ENCODE measurements at places on chromosomes 3 and 15.
A peak's percentile ranks its signal among the peaks of the same experiment; 100 is the strongest.

GRCh38 chr3:197337656-197338055, 39.2 kb upstream of the DLG1 start:
- DNase-seq, result no peak

DNA sequence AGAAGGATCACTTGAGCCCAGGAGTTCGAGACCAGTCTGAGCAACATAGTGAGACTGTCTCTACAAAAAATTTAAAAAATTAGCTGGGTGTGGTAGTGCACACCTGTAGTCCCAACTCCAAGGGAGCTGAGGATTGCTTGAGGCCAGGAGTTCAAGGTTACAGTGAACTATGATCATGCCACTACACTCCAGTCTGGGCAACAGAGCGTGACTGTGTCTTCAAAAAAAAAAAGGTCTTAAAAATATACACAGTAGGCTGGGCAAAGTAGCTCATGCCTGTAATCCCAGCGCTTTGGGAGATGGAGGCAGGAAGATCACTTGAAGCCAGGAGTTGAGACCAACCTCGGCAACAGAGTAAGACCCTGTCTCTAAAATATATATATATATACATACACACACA, 11.2 kb upstream of the CAMK1 start:
- no peak for DNase-seq

- no peak for DNase-seq
Observed at GRCh38 chr3:32869513-32870047, 51.8 kb downstream of the TRIM71 start.

GRCh38 chr3:24936574-24936973, 441.9 kb upstream of the THRB start:
- DNase-seq, result no peak

DNA sequence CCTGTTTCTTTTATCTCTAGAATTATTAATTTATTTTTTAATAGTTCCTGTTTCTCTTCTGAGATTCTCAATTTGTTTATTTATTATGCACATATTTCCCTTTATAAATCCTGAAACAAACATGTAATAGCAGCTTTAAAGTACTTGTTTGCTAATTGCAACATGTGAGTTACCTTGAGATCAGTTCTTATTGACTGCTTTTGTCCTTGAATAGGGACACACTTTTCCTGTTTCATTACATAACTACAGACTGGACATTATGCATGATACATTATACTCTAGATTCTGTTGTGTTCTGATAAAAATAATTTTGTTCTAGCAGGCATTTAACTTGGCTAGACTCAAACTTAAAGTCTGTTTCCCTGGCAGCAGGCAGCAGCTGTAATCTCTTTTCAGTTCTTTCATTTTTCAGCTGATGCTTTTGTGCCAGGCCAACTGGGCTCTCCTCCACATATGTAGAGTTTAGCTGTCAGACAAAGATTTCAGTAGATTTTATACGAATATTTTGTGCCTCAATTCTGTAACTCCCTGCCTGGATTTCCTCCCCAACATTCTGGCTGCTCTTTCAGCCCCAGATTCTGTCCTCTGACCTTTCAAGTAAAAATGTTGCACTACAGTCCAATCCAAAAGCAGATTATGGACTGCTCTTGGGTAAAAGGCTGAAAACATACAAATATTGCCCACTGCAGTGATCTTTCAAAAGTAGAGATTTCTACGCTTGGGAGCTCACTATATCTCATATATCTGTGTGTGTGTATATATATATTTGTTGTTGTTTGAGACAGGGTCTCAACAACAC, 41.9 kb downstream of the PCOLCE2 start:
- no peak for DNase-seq

- DNase-seq, result peak; percentile 60
Observed at GRCh38 chr3:157544501-157545130, 41.4 kb upstream of the VEPH1 start.

DNA sequence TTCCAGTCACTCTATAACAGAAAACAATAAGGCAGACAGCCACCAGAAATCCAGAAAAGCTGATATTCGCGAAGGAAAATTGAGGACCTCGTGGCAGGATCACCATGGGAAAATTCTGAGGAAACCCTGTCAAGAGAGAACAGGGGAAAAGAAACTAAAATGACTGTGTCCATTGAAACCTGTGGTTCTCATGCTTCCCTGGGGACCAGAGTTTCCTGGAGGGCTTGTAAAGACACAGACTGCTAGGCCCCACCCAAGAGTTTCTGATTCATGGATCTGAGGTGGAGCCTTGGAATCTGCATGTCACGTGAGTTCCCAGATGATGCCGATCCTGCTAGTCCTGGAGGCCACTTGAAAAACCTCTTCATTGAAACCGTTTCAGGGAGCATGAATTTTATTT, 420.5 kb downstream of the EPHB1 start:
- DNase-seq, result peak; percentile 35

GRCh38 chr3:102790747-102791325, 356.0 kb downstream of the ZPLD1 start:
- peak; percentile 33 for DNase-seq

DNA sequence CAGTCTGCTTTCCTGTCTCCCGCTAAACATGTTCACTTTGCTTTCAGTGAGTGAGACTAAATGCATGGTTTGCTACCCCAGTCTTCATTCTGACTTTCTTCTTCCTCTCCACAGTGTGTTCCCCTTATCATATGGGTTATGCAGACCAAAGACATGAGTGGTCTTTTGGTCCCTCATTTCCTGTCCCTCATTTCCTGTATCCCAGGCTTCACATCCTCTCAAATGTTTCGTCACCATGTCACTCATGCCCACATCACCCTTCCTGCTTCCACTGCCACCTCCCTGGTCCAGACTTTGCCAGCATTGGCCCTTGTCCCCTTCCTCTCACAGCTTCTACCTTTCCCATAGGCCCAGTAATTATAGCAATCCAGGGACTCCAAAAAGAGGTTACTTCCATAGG, 209.0 kb downstream of the MYRIP start:
- no peak for DNase-seq

- DNase-seq, result no peak
Observed at GRCh38 chr15:74203914-74204431, 1.4 kb upstream of the STRA6 start.

DNA sequence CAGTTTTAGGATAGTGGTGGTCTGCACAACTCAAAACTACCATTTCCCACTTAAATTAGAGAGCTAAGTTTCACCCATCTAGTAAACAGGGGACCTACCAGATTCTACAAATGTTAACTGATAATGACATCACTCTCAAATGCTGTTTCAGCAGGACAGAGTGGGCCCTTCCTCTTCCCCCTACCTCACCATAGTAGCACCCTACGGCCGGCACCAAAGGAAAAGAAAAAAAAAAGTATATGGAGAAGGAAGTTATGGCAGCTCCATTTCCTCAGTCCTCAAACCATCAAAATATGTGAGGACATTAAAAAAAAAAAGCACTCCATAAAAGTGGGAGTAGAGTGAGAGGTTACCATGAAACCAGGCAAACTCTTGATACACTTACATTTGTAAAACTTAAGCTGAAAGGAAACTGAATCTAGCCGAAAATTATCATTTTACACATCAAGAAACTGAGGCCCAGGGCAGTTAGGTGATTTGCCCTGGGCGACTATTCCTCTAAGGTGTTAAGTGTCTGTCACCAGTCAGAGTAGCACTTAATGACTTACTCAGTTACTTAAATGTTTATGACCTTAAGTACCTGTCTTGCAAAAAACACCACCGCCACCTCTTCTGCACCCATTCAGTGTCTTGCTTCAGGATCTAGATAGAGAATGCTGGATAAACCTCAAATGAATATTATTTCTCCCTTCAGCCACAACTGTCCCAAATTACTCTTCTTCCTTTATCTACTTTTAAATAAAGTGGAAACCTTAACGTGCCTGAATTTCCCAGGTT, 2.7 kb downstream of the MSL2 start:
- no peak for DNase-seq

DNA sequence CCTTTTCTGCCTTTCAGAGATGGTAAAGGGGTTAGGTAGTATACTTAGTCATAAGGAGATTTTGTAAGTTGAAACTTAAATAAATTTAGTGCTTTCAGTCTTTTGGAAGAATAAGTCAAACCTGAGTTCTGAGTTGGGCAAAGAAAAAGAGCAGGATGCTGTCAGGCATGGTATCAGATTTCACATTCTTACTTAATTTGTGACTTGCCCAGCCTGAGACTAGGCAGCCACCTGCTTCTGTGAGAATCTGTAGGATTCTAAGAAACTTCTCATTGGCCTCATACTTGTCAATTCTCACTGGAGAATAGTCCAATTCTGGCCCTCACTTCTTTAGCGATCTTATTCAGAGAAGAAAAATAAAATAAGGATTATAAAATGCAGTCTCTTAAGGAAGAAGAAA, 577.5 kb downstream of the DIPK2A start:
- no peak for DNase-seq

DNA sequence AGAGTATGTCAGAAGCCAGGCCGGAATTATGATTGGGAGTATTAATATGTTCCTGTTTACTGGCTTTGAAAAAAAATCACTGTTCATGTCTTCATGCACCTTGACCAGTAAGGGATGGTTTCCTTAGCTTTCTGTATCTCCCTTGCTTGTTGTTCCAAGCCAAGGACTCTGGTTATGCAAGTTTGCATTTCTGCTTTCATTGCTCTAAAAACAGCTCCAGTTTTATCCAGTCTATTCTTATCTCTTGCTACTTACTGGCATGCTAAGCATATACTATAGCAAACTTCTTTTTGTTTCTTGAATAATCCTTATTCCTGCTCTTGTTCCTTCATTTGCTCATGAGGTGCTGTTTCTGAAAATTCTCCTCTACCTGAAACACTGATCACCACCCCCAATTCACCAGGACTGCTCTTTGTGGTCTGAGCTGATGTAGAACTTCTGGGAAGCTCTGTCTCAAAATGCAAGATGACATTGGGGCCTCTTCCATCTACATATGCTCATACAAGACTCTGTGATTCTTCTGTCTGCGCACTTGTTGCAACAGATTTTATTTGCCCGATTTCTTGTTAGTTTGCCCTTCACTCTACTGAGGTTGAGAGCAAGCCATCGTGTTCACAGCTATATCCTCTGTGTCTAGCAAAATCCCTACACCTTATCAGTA, 173.0 kb downstream of the EBLN2 start:
- no peak for DNase-seq

- no peak for DNase-seq
Observed at GRCh38 chr3:40895109-40895508, 304.2 kb upstream of the CTNNB1 start.

GRCh38 chr15:94059013-94059587, 172.3 kb upstream of the MCTP2 start:
- peak; percentile 13 for DNase-seq

DNA sequence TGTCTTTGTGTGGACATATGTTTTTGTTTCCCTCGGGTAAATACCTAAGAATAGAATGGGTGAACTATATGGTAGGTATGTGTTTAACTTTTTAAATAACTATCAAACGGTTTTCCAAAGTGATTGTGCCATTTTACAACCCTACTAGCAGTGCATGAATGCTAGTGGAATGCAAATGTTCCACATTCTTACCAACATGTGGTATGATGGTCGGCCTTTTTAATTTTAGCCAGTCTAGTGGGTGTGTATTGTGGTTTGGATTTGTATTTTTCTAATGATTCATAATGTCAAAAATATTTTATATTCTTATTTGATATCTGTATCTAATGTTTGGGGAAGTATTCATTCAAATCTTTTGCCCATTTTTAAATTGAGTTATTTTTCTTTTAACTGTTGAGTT, 68.2 kb upstream of the SMAD3 start:
- peak; percentile 81 for DNase-seq

- no peak for DNase-seq
Observed at GRCh38 chr3:111668326-111668725, 73.2 kb upstream of the ZBED2 start.

DNA sequence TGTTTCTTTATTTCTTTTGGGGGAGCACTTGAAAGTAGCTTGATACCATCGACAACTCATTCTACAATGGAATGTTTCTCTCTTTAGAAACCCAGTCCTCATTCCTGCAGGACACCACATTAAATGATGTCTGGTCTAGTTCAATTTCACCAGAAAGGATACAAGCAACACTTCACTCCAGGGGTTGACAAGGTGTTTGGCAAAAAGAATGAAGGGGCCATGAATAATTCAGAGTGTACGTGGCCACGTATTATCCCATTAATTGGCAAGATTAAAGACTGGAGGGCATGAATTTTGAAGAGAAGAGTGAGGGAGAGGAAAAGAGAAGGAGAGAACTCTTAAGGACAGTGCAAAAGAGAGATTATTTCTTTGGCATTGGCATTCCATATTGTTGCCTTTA, 705 bp downstream of the TMPRSS7 start:
- no peak for DNase-seq

GRCh38 chr3:57026944-57027343, 33.5 kb upstream of the SPATA12 start:
- no peak for DNase-seq

- peak; percentile 65 for DNase-seq
Observed at GRCh38 chr3:142888481-142889211, at the start of gene PCOLCE2. Gene PCOLCE2 (minus strand): TSS chr3:142889083. CDS start chr3:142888896, 187 bp downstream.

DNA sequence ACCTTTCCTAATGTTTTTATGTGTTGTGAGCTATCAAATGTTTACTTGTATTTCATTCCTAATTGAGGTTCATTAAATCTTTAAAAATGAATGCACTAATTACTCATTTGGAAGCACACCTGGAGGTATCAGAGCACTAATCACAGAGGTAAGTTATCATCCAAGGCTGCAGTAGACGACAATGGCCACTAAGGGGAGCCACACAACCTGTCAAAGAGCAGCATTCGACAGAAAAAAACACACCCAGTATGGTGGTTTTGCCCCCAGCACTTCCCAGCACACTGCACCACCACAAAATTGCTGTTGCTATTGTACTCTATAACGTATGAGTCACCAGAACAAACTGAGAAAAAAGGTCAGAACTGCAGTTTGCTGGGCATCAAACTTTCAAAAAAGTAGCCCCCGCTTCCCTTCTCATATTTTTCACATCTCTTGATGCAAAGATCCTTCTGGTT, 205.9 kb upstream of the IGF1R start:
- DNase-seq, result peak; percentile 79

DNA sequence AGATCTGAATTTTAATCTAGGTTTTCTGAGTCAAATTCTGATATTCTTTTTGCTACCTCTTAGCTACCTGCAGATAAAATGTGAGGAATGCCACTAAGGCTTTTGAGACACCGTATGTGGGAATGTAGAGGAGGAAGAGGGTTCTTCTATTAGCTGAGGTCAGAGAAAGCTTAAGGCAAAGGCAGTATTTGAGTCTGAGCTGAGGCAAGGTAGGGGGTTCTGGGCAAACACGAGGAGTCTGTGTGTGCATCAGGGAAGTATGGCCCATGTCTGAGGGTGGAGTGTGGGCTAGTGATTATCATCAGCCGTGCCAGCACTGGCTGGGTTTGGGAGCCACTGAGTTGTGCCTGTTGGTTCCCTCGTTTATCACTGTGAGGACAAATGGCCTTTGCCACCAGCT, 181.1 kb downstream of the SOX2 start:
- DNase-seq, result no peak

- DNase-seq, result no peak
Observed at GRCh38 chr3:30181178-30181465, 425.3 kb upstream of the TGFBR2 start.

DNA sequence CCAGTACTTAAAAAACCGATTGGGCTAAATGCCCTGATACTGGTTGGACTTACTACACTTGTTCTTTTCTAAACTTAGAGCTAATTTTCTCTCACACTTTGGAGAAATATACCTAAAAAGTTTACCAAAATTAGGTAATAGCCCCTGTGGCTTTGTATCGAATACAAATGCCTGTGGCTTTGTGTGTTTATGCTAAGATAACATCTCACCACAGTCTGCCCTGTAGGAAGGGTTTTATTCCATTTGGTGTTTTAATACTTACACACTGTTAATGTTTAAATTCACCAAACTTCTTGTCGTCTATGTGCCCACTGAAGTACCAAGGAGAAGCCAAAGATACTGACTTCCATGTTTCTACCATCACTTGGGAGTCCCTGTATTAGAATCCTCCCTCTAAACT, 66.4 kb downstream of the BCHE start:
- no peak for DNase-seq
